ENCODE measurements at places on chromosomes 12 and 14.

- DNase-seq, result no peak
Observed at GRCh38 chr14:56023661-56024081, 94.5 kb upstream of the PELI2 start.

GRCh38 chr12:45343269-45344051 is 127.6 kb downstream of the ANO6 start:
- DNase-seq, result no peak

DNA sequence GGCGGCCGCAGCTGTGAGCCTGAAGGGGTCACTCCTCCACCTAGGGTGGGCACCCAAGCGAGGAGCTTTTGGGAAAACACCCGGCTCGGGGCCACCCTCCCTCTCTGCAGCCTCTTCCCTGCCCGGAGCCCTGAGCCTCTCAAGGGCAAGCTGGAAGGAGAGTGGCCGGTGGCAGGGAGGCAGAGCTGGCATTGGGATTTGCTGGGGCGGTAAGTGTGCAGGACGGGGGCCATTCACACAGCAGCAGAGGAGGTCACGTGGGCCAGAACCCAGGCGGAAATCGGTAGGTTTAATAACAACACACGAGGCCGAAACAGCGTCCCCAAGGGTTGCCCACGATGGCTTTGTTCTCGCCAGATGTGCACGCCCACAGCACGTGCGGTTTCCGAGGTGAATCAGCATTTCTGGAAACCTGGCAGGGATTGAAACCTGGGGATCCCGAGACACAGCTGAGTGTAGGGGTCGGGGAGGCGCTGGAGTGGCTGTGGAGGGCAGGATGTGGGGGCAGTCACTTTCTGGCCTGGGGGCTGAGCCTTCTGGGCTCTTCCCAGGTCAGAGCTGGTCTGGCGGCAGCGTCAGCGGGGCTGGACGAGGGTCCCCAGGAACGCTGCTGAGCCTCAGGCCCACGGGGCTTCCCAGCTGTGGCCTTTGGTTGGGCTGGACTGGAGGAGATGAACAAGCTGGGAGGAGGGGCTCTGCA is 23.5 kb downstream of the NOC4L start:
- no peak for DNase-seq

DNA sequence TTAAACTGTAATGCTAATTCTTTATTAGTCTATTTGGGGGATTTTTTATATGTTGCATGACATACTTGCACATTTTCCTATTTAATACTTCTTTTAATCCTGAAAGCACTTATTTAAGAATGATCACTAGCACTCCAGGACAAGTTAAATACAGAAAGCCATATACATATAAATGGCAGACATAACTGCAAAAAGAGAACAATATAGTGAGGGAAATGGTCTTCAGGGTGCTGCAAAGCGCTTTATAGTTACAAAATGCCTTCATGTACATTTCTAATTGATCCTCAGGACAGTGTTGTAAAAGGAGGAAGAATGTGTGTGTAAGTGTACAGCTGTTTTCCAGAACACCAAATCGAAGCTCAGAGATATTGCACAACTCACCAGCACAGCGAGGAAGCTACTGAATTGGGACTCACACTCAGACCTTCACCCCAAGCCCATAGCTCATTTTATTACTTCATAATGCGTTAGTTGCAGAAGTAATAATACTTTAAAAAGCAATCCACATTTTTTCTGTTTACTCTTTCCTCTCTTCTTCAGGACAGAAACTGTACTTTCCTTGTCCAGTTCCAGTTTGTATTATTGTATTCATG is 428.2 kb downstream of the RAD51B start:
- no peak for DNase-seq

All from KG1 (cell line).